ENCODE measurements at places on chromosomes 2 and 18. TPM values are rescaled to one million over a fixed set of nuclear protein-coding genes. Genes with fewer than 3 reads are reported as not detected.

POLR1A gene
- 19.0 TPM for total RNA-seq

KCNE4 gene
- 13.6 TPM for total RNA-seq

GAREM2 gene
- 2.3 TPM for total RNA-seq

FZD7 gene
- 14.4 TPM for total RNA-seq

FAP gene
- 21.3 TPM for total RNA-seq

DPYSL5 gene
- not detected for total RNA-seq

FAM110C gene
- 5.0 TPM for total RNA-seq

ACADL gene
- 132 TPM for total RNA-seq

ALK gene
- total RNA-seq = 2.0 TPM

RAMP1 gene
- 246 TPM for total RNA-seq

TRIM54 gene
- 2.5 TPM for total RNA-seq

KYNU gene
- 14.3 TPM for total RNA-seq

PAX8 gene
- total RNA-seq = 2.4 TPM

HK2 gene
- 6.9 TPM for total RNA-seq

POTEC gene
- total RNA-seq = not detected

COL6A3 gene
- 155 TPM for total RNA-seq

RBFA gene
- total RNA-seq = 37.5 TPM

RNF144A gene
- total RNA-seq = 3.4 TPM

DSG3 gene
- 0.27 TPM for total RNA-seq
